Posterior vena cava (tissue), 2 donors: ENCODE measurements at places on chromosomes 6 and 20. TPM values are rescaled to one million over a fixed set of nuclear protein-coding genes. Genes with fewer than 3 reads are reported as not detected.

- DNase-seq = no peak
Observed at GRCh38 chr20:33914919-33915318, 78.8 kb upstream of the RALY start.

The MMP24 gene
- 0.52 TPM for total RNA-seq

DNA sequence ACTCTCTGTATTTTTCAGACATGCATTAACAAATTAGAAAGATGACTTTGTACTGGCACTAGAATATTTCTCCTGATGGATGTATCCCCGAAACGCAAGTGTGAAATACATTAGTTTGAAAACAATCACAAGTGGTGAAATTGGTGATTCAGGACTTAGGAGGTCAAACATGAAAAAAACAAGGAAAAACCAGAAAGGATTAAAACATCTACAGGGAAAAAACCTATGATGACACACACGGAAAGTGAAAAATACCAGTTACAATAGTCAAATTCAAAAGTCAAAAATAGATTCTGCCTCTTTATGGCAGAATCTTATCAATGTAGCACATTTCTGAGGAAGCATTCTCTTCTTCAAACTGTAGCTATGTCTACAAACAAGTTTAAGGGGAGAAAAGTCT lies 129.0 kb upstream of the SGK1 start:
- DNase-seq = no peak

The DAAM2 gene
- total RNA-seq = 62.7 TPM

DNA sequence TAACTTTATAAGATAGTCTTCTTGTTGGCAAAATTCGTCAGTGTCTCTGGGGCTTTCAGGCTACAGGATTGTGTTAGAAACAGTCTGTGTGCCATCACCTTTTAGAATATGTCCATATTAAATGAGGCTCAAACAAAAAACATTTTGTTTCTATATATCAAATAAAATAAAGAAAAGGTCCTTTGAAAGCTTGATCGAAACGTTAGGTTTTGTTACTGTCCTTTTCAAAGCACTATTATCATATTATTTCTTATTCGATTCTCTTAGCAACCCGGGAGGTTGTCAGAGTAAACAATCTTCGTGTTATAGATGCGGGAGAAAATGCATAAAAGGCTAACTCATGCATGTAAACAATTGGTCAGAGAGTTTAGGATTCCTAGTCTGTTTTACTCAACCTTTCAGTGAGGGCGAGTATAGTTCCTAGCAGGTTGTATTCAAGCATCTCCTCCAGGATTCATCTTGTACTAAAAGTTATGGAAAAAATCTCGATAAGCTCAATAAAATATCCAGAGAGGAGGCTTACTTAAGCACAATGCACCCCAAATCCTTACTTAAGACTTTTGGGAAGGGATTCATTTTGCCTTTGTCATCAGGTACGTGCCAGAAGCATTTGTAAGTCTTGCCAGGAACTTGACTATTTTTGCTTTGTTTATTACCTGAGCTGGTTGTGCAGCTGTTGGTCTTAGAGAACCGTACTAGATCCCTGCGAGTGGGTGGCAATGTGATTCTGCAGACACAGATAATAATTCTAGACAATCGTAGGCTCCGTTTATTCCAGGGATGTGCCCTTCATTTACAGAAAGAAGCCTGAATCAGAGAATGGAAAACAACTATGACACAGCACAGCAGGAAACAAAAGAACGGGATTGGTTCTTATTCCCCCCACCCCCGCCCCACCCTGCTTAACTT lies 159.6 kb upstream of the ZNF217 start:
- no peak for DNase-seq
